NCI-H226 (cell line): ENCODE measurements at places on chromosomes 5 and 9.

DNA sequence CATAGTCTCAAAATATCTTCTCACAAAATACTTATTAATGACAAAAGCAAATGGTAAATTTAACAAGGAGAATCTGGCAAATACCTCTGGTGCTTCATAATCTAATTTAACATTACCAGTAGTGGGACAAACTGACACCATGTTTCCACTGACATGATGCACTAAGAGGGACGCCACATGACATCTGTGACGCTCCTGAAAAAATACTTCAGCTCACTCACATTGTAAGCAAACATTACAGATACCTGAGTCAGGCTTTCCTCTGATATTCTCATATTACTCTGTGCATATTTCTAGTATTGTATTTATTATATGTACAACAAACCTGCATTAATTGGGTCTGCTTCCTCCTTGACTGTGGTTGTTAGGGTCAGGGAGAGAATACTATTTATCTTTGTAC lies 56.7 kb upstream of the OSMR start:
- DNase-seq = no peak

DNA sequence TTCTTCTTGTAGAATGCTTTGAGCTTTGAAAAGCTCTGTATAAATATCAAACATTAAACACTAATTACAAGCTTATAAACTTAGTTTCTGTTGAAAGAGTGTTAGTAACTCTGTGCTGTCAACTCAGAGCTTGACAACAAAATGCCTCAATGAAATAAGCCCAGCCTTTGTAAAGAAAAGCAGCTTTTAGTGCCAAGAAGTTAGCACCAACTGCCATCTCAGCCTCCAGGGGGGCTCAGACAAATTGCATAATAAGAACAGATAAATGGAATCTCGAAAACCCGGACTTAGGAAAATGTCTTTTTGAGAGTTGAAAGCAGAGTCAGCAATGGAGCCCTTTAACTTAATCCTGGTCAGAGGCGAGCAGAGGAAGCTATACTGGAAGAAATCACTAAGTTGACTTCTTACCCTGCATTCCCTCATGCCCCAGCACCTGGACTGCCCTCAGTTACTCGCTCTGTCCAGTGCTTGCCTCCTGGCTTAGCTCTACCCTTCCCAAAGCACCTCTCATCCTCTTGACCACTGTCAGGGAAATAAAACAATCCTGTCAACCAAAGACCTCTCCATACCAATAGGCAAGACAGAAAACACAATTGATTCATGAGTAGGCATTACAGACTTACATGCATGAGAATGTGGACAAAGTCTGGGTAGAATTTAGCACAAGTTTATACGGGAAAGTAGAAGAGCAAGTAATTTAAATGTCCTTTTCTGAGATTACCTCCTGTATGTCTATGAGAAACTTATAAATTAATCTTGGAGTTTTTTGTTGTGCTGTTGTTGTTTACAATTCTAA lies 352.7 kb downstream of the ZNF608 start:
- no peak for DNase-seq

DNA sequence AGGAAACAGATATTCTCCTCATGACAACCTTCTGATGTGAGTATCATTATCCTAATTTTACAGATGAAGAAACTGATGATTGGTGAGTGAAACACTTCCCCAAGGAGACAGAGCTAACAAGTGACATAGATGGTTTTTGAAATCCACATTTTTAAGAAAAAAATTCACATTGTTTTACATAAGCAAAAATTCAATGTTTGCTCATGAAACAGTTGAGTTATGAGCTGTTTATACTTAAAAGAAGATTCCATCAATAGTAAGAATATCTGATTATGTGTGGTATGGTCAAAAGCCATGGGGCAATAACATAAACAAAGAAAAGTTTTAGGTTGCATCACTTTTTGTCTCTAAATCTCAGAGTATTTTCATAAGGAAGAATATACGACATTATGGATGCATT lies 167.9 kb upstream of the PAPPA start:
- DNase-seq = no peak

- DNase-seq = no peak
Observed at GRCh38 chr9:111004936-111005335, 33.3 kb downstream of the LPAR1 start.

GRCh38 chr5:31663519-31663918 lies 24.6 kb downstream of the PDZD2 start:
- no peak for DNase-seq

DNA sequence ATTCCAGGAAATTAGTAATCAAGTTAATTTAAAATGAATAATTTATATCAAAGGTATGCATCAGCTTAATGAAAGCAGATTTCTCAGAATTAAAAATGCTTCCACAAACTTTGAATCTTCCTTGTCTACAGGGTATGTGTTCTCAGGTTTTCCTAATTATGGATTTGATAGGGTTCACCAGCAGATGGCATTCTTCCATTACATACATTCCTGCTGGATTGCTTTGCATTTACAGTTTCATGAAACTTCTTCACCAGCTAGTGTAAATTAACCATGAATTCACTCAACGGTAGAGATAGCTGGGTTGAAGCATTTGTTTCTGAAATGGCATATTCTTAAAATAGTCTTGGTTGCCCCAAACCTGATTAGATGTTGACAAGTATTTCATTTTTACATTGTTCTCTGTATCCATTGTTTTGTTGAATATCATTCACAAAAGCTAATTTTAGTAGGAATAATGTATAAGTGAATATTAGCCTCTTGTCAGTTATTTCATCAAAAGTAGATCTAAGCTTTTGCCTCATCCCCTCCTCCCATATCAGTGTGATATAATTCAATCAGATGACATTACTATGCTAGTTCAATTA lies 68.7 kb upstream of the WDR41 start:
- DNase-seq = peak; percentile 5

- no peak for DNase-seq
Observed at GRCh38 chr5:1207555-1207954, 6.2 kb downstream of the SLC6A19 start.

DNA sequence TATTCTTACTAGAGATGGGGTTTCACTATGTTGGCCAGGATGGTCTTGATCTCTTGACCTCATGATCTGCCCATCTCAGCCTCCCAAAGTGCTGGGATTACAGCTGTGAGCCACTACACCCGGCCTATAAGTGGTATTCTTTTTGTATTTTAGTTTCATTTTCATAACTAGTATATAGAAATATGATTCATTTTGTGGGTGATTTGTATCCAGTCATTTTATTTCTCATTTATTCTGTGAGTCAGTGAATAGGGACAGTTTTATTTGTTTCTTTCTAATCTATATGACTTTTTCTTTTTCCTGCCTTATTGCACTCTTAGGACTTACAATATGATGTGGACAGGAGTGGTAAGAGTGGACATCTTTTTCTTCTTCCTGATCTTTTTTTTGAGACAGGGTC lies 112.9 kb downstream of the AOPEP start:
- no peak for DNase-seq

DNA sequence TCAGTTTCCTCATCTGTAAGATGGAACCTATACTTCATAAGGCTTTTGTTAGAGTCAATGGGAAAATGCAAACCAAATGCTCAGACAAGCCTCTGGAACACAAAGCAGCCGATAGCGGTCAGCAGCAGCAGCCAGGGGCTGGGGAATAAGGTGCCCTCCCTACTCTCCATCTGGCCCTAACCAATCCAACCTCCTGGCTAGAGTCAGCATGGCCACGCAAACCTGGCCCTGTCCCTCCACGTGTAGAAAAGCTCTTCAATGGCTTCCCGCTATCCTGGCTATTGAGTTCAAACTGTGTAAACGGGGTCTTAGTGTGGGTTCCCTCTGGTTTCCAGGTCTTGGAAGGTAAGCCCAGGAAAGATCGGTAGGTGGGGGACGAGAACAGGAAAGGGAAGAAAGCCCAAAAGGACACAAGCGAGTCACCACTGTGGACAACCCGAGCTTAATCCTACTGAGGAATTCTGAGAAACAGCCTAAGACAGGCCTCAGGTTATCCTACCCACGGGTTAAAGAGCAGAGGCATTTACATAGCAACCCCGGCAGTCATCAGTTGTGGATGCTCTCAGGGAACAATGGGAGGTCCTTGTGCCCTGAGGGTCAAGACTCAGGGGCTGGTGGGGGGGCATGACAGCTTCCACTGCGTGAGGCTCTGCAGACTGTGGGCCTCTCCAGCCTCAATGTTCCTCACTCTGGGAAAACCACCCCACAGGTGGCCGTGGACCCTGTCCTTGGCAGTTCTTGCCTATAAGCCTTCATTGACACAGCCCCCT lies 30.9 kb downstream of the FABP6 start:
- no peak for DNase-seq

GRCh38 chr5:125261505-125262250 lies 515.2 kb upstream of the ZNF608 start:
- no peak for DNase-seq

DNA sequence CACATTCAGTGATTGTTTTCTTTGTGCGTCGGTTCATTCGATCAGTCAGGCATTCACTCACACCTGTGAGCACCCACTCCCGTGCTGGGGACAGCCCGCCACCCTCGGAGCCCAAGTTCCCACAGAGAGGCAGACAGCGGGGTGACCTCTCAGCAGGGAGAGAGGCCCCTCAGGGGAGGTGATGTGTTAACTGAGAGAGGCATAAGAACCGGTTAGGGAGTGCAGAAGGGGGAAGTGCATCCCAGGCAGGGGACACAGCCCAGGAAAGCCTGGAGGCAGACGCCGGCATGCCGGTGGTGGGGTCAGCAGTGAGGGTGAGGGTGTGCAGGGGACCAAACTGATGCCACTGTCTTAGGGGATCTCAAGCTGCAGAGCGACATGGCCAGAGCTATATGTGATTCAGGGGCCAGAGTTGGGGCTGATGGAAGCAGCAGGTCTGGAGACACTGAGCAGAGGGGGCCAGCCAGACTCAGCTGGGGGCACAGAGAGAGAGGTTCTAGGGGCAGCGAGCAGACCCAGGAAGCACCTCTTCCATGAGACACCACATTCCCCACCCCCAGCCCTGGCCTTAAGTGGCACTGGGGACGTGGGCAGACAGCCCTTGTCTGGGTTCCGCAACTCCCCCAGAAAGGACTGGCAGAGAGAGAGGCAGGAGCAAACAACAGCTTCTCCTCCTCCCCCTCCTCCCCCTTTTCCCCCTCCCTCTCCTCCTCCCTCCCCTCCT lies 35.9 kb downstream of the HK3 start:
- DNase-seq = no peak

GRCh38 chr9:137130176-137130755 lies 8.7 kb upstream of the GRIN1 start:
- DNase-seq = no peak

DNA sequence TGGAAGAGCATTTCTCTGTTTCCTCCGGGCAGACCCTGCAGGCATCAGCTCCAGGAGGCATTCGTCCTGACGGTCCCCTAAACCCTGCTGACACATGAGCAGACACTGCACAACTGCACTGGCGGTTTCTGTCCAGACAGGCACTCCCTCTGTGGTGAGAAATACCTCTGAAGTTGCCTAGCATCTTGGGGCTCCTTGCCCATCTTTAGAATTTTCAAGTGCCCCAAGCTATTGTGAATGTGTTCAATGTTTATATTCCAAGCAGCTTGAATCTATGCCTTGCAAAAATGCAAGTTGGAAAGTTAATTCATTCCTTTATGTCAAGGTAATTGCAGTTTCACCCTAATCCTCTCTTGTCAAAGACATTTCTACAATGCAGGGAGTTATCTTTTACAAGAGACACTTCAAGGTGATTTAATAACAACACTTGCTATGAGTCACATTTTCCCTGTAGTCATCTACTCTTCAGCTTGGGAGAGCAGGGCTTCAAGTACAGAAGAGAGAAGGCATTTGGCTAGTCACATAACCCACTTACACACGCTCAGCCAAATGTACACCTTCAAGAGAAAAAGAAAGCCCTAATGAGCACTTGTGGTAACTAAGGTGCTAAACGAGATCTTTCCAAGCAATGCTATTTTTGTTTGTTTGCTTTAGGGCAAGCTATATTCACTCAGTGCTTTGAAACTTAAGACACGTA lies 302.5 kb downstream of the MLLT3 start:
- peak; percentile 39 for DNase-seq

GRCh38 chr9:112487799-112488340 lies 1.2 kb downstream of the KIAA1958 start:
- DNase-seq = no peak

- DNase-seq = no peak
Observed at GRCh38 chr5:80863708-80864107, 96.5 kb upstream of the RASGRF2 start.

- no peak for DNase-seq
Observed at GRCh38 chr5:136328097-136328496, 37.2 kb downstream of the TRPC7 start.

DNA sequence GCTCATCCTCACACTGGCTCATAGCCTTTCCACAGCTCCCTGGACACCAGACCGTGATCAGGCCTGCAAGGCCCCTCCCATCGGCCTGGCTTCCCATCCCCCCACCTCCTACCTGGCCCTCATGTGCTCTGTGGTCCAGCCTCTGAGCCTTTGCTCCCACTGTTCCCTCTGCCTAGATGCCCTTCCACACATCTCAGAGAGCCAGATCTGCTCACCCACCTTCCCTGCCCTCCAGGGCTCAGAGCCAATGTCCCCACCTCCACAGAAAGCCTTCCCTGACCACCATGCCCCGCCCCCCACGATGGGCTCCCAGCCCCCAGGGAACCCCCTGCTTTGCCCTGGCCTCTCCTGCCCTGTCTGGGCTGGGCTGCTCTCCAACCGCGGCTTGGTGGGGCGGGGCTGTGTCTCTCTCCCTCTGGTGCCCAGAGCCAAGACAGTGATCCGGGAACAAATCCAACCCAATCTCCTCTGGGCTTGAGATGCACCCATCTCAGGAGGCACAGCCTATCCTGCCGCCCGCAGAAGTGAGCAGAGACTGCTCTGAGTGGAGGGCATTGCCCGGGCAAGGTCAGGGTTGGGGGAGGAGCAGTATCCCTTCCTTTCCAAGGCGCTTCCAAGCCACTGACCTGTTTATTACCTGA lies 1.6 kb downstream of the NINJ1 start:
- peak; percentile 83 for DNase-seq

GRCh38 chr5:66248874-66249273 lies 104.8 kb downstream of the SREK1 start:
- no peak for DNase-seq

GRCh38 chr9:124208571-124208970 lies 49.2 kb upstream of the NEK6 start:
- no peak for DNase-seq

GRCh38 chr5:139676951-139677735 lies 29.0 kb downstream of the CXXC5 start:
- DNase-seq = no peak

GRCh38 chr9:100573655-100574260 lies 4.1 kb upstream of the CAVIN4 start:
- no peak for DNase-seq

DNA sequence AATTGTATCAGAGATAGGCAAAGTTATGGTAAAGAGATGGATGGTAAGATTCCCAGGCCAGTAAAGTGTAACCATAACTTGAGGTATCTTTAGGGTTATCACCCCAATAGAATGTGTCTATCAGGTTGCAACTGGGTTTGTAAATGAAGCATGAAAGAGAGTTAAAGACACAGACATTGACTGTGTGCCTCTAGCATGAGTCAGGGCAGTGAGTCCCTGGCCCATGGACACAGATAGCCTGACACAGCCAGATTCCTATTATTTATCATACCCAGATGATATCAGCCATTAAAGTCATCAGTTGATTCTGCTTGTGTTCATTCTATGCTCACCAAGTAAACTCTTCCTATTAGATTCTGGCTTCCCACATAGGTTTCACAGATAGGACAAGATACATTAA lies 33.5 kb upstream of the SNAPC3 start:
- no peak for DNase-seq

GRCh38 chr9:136799079-136799853 lies 3.1 kb downstream of the CCDC183 start:
- DNase-seq = no peak

- DNase-seq = no peak
Observed at GRCh38 chr9:83312537-83312936, 225.7 kb downstream of the FRMD3 start.
